ENCODE measurements at places on chromosomes 3 and 15. TPM values are rescaled to one million over a fixed set of nuclear protein-coding genes. Genes with fewer than 3 reads are reported as not detected.

GRCh38 chr15:33907326-33907725 lies 61.0 kb upstream of the CHRM5 start:
- DNase-seq: no peak

Gene HOMER2
- 0.61 TPM for polyA plus RNA-seq

- DNase-seq: no peak
Measured at GRCh38 chr3:190617185-190617584, 103.3 kb downstream of the IL1RAP start.

DNA sequence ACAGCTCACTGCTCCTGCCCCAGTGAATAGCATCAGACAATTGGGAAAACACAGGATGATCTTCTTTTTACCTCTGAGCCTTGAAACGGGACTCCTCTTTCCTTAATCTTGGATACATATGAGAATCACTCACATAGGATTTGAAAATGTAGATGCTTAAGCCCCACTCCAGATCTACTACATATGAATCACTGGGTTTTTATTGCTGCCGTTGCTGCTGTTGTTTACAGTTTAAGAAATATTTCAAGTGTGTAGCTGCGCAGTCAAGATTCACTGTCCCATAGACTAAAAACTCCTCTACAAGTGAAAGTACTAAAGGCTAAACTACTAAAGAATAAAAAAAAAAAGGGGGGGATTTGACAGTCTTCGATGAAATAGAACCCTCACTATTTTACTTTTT lies 765.9 kb downstream of the NTRK3 start:
- DNase-seq: no peak

- DNase-seq: no peak
Measured at GRCh38 chr15:81288040-81288439, 35.9 kb downstream of the STARD5 start.

Gene CDCP1
- 17.8 TPM for polyA plus RNA-seq

DNA sequence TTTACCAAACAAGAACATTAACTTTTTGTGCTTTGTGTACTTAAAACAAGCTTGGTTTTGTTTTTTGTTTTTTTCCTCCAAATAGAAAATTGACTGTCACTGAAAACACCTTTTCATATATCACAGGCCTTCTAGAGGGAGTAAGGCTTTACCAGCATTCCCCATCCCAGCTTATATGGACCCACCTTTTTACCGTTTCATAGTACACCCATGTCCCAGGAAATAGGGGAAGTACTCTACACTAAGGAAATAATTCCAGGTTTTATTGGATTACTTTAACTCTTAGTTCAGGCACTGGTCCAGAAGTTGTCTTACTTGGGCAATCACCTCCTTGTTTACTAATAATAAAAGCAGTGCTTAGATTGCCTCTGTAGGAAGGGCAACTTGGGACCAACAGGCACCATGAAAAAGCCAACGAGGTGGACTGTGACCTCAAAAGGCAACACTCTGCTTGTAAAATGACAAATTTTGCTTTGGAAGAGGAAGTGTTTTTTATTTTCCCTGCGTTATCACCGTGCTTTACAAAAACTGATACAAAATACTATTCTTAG lies 26.2 kb downstream of the HMG20A start:
- no peak for DNase-seq

DNA sequence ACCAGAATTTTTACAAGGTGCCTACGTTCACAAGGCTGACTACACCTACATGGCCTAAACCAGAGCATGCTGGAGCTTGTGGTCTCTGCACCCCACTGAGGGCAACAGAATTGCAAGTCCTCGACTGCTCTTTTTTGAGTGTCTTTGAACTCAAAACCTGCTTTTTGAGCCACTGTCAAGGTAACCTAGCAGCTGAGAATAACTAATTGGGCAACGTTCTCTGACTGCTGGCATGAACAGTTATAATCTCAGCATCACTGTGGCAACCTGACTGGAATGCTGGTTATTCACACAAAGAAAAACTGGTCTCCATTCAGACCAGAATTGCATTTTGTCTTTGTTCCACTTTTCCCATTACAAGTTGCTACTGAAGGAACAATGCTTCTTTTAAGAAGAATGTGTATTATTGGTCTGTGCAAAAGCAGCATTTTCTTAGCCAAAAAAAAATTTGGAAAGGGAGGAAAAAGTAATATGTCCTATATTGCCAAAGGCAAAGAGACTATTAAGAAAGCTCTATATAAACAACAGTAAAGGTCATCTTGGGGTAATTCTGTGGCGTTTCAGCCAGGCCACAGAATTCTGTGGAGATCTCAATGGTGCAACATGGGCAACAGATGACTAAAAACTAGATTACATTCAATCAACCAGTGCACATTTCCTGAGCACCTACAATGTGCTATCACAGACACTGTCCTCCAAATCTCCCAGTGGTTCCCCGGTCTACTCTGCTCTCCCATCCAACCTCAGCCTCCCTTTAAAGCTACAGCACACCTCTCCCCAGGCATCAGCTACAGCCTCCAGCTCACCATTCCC lies 76.8 kb downstream of the TNIK start:
- no peak for DNase-seq

Gene ZNF660
- polyA plus RNA-seq: 2.8 TPM

DNA sequence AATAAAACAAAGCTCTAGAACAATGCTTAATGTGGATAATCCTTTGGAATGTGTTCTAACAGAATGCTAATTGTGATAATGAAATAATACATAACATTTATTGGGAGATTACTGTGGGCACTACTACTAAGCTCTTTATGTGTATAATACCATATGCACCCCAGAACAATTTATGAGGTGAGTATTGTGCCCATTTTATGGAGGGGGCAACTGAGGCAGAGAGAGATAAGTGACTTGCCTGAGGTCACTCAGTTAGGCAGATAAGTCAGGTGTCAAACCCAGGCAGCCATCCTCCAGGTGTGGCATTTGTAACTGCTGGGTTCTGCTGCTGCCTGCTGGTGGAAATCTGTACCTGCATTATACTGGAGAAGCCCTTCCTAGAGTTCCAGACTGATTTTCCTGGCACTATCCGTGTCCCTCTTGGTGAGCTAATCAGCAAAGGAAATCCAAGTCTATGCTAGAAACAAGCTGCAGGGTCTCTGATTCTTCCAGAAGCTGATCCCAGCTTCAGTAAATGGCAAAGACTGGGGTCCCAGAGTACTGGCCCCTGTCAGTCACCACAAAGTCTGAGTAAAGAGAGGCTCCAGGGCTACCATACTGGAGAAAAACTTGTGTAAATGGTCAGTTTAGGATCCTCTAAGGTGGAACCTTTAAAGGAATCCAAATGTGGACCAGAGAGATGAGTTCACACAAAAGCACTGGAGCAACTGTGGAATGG lies 22.6 kb upstream of the RBP1 start:
- DNase-seq: peak; percentile 8

- DNase-seq: no peak
Measured at GRCh38 chr3:115111632-115112031, 35.5 kb downstream of the ZBTB20 start.

GRCh38 chr15:45333550-45333949 lies 44.8 kb downstream of the GATM start:
- no peak for DNase-seq

DNA sequence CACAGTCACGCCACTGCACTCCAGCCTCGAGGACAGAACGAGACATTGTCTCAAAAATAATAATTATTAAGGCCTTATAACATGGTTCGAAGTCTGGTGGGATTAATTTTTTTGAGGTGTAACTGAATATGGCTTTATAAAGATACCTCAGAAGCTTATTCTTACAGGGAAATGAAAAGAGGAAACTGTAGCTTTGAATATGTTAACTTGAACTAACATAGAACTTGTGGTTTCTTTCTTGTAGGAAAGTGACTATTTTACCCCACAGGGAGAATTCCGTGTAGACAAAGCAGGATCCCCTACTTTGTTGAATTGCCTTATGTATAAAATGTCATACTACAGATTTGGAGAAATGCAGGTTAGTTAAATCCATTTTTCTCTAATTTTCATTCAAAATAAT lies 96.3 kb downstream of the STT3B start:
- DNase-seq: no peak

DNA sequence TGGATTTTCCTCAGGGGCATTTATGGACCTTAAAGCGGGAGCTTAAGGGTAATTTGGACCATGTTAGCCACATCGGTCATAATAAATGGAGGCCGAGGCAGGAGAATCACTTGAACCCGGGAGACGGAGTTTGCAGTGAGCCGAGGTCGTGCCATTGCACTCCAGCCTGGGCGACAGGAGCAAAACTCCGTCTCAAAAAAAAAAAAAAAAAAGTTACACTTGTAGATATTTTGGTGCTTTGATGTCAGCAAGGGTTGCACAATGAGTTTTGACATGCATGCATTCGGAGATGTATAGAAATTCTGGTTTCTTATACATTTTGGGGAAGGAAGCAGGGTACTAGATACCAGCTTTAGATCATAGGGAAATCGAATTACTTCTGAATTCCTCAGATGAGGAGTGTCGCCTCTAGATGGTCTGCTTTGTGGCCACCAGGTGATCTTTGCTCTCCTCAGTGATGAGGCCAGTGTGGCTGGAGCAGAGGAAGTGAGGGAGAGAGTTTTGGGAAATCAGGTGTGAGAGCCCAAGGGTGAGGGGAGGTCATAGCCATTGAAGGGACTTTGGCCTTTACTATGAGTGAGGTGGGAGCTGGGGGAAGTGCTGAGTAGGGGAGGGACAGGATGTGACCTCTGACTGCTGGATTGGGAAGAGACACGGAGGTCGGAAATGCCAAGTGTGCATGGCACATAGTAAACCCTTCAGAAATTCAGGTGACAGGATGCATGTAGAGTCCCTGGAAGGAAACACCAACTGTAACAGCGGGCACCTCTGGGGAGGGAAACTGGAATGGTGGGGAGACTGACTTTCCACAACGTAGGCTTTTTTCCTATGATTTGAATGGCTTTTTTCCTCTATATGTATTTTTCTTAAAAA lies 8.4 kb upstream of the RBSN start:
- no peak for DNase-seq

DNA sequence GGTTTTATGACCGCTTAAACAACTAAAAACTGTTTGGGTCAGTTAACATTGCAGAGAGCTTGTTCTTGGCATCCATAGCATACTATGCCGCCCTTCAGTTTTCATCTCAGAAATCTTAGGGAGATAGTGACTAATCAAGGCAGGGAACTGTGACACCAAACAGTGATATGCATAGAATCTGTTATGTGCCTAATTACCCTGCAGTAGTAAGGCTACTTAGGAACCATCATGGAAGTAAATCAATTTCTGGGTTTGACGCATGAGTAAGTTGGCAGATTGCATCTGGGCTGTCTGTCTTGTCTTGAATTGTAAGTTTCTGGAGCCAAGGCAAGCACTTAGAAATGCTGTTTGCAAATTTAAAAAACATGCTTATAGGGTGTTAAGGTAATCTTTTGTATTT lies 22.5 kb downstream of the KCTD6 start:
- DNase-seq: no peak

DNA sequence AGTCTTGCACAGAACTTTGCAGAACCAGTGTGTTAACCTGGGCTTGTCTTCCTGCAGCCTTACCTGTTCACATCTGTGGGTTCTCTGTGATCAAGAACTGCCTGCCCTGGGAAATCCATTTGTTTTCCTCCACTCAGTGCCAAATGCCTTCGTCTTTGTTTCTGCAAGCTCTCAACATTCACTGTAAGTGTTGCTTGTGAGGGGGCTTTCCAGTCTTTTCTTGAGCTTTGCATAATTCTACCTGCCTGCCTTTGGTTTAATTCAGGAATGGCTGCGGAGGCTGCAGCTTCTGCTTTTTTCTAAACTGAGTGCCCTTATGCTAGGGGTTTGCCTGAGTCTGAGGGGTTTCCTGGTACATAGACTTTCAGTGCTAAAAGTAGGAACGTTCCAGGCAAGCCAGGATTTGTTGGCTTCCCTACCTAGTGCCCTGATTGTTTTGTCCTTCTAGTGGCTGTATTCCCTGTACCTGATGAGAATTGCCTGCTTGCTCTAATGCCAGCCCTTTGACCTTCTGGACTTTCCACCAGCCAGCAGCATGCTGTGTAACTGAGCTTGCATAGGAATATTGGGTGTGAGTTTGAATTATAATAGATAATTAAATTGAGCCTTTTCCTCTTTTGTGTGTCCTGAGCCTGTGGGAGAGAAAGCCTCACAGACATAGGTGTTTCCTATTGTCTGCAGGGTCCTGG lies 96.6 kb upstream of the CLSTN2 start:
- DNase-seq: no peak

- no peak for DNase-seq
Measured at GRCh38 chr3:123344175-123344906, 104.5 kb downstream of the ADCY5 start.

DNA sequence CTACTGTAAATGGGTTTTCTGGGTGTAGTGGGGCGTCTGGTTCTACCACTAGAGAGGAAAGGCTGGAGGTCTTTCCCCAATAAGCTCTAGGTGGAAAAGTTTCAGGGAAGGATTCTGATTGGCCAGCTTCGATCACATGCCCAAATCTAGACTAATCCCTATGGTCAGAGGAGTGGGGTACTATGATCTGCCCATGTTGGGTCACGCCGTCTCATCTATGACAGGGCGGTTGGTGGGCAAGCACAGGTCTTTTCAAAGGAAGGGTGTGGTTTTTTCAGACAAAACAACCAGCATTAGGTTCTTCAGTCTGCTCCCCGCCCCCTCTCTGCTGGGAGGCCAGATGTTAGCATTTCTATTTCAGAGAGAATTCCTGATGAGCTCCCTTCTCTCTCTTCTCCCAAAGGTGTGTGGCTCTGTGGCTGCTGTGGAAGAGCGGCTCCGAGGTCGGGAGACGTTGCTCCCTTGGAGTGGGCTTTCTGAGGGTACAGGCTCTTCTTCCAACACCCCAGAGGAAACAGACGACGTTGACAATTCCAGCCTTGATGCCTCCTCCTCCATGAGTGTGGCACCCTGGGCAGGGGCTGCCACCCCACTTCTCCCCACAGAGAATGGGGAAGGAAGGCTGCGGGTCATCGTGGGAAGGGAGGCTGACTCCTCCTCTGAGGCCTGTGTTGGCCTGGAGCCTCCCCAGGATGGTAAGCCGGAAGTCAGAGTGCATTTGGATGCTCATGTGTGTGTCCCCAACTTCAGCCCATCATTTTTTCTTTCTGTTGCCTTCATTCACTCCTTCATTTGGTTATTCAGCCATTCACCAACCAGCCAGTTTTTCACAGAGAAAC lies 9.7 kb upstream of the TATDN2 start:
- no peak for DNase-seq

DNA sequence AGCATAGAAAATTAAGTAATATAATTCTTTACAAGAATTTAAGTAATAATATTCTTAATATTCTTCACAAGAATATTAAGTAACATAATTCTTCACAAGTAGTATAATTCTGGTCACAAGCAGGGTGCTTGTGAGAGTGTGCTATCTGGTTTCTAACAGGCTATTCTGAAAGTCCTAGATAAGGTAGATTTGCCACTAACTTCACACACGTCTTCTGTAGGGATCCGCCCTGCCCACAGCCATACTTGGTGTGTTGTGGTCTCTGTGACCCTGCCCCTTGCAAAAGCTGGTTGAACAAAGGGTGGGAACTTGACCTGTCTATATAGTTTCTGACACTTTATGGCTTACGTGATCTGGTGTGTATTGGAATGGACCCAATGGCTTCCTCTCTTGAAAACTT lies 253.4 kb upstream of the MDFIC2 start:
- no peak for DNase-seq

GRCh38 chr3:34254285-34254684 lies 455.9 kb downstream of the PDCD6IP start:
- DNase-seq: no peak

Gene FOXL2NB
- 0.04 TPM for polyA plus RNA-seq

All from AG04450 (cell line).